ENCODE measurements at places on chromosomes 7 and 10. TPM values are rescaled to one million over a fixed set of nuclear protein-coding genes. Genes with fewer than 3 reads are reported as not detected.

GRCh38 chr7:158539711-158540146, 47.9 kb downstream of the PTPRN2 start:
- DNase-seq: no peak

GRCh38 chr10:14971867-14972448, 12.8 kb downstream of the MEIG1 start:
- DNase-seq: peak; percentile 13

DNA sequence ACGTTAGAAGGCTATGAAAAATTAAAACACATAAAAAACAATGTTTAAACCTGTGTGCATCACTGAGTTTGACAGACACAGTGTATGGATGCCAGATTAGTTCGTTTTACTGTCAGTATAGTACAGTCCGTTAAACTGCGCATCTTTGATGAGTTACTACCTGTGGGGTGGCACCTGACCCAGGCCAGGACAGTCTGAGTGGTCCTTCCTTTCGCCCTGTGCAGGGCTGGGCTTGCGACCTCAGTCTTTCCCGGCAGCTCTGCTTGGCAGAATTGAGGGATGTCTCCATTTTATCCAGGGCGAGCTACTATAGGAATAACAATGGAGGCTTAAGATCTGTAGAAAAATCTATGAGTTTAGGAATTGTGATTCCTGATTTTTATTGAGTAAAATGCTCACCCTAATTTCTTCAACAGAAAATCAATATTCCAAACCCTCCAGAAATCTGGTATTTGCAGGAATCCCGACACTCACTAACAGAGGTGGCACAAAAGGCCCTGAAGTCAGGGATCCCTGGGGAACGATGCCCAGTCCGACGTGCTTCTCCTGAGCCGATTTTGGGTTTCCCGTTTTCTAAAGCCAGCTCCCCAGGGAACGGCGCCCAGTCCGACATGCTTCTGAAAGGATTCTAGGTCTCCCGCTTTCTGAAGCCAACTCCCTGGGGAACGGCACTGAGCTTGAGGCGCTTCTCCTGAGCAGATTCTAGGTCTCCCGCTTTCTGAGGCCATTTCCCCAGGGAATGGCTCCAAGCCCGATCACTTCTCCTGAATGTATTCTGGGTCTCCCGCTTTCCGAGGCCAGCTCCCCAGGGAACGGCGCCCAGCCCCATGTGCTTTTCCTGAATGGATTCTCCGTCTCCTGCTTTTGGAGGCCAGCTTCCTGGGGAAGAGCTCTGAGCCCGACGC, 377.6 kb downstream of the DNAJB6 start:
- no peak for DNase-seq

GRCh38 chr7:98107313-98107721, 655 bp downstream of the LMTK2 start:
- peak; percentile 9 for DNase-seq

Gene JCAD
- total RNA-seq: 7.8 TPM

GRCh38 chr10:95360122-95360714, 69.4 kb upstream of the PDLIM1 start:
- peak; percentile 47 for DNase-seq

DNA sequence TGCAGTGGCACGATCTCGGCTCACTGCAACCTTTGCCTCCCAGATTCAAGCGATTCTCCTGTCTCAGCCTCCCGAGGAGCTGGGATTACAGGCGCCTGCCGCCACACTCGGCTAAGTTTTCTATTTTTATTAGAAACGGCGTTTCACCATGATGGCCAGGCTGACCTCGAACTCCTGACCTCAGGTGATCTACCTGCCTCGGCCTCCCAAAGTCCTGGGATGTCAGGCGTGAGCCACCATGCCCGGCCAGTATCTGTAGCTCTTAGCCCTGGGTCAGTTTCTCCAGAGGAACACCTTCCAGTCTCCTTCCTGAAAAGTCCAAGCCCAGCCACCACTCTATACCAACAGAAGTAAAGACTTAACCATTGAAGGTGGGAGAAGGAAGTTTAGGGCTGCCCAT, 15.2 kb upstream of the ZKSCAN1 start:
- no peak for DNase-seq
